ENCODE measurements at places on chromosomes 7 and 10.

DNA sequence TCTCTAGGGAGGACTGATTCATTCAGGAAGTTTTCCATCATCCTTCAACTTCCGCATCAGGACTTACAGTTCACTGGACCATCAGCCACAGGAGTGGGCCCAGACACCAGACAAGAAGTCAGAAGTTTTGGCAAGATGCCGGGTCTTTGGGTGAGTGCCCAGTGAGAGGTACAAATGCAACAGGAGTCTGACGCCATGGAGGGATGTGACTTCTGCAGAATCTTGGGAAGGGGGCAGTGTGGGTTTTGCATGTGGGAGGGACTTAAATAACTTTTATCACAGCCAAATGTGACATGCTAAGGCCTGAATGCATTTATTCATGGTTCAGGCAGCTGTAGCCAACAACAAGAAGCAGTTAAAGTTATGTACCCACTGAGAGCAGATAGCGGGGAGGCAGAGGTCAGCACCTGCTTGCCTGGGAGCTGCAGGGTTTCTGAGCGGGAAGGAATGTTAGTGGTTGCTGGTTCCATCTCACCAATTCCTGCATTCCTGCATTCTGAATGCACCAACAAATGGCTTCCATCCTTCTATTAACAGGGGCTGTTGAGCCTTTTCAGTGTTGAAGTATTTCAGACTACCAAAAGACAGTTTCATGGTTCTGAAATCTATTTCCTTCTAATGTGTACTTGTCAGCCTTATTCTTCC lies 375.2 kb downstream of the PAXIP1 start:
- DNase-seq, result no peak

DNA sequence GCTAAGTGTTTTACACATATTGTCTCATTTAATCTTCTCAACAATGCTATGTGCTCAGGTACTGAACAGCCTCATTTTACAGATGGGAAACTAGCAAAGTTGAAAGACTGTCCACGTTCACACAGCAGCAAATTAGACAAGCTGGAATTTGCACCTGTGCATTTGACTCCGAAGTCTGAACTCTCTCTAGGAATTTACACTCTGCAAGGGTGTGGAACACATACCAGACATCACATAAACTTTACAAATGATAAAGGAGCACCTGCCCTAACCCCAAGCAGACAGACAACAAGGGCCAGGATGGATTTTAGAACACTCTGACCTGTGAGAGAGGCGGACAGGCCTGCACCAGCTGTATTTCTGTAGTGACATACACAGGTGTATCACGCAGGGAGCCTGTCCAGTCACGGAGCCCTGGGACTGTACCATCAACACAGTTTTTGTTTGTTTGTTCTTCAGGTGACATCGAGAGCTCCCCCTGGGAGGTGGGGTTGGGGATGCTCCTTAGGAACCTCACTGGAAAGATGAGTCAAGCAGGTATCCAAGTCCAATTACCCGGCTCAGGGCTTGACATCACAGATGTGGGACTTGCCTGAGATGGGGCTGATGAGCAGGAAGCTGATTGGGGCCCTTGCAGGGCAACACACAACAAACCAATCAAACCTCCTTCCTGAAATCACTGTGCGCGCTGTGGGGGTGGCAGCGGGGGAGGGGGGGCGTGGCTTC lies 31.0 kb downstream of the MKI67 start:
- no peak for DNase-seq

DNA sequence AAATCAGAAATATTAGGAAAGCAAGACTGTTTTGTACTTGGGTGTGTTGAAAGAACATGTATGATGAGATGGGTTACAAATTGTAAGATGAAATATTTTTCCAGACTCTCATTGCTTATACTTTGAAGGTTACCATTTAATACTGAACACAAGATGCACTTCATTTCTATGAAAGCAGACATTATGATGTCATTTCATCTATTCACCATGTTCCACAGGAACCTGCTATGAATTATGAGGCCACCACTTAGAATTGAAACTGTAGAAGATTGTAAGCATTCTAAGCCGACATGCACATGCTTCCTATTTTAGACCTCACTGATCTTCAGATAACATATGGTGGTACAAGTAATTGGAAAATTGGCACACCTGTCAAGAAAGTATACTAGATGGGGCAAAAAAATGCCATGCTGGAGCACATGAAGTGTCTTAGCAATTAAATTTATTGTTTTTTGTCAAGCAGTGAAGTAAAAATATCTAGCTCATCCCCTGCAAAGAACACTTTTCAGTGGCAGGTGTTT lies 195.0 kb downstream of the PHF14 start:
- no peak for DNase-seq

DNA sequence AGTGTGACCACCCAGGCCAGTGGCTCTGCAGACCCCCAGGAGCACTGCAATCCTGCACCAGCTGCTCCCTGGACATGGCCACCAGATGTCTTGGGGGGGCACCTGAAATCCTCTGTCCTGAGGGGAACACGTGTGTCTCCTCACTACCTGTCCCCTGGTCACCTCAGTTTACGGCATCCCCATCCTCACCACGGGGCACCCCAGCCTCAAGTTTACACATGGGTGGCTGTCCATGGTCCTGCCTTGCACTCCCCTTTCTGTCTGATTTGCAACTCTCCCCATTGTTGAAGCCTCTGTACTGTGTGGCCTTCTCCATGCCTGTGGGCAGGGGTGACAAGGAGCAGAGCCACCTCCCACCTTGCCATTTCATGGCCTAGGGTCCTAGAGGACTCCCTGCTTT lies 67.2 kb downstream of the RAMP3 start:
- DNase-seq, result no peak

DNA sequence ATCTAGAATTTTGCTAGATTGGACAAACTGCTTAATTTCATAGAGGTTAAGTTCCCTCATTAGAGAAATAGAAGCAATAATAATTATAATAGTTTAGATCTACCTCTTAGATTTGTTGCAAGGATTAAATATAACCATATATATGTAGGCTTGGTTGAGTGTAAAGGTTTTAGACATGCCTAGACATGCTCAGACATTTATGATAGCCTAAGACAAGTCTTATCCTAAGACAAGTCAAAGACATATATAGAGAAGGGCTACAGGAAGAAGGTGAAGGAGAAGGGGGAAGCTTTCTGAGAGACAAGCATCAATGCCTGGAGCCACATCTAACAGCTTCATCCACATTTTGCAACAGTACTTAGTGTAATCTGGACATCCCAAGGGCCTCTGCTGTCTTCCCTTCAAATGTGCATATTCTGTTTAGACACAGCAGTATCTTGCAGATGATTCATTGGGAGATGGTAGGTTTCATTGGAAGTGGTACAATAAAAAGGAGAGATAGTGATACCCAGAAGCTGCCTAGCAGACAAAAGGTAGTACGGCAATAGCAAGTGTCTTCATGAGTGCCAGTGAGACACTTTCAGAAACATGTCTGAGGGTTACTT lies 146.5 kb downstream of the HGF start:
- no peak for DNase-seq

DNA sequence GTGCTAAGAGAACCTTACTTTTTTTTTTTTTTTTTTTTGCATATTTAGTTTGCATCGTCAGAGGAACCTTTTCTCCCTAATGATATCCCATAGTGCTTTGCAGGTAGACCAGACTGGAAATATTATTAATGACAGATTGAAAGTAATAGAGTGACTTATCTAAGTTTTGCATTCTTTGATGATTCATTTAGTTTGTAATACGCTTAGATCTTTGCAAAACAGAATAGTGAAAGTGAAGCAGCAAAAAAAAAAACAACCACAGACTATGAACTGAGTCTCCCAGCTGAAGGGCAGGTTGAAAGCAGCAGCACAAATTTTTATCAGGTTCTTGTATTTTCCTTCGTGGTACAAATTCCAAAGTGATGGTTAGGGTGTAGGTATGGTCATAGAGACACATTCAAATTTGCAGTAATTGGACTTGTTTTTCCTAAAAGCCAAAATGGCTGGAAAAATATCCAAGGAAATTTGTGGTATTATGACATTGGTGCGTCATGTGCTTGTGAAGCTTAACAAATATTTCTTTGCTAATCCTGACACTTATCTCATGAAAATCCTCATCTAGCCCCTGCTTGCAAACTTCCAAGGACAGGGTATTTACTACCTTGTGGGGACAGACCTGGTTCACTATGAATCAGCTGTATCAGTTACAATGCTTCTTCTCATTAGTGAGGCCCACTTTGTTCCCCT lies 81.8 kb upstream of the CREB5 start:
- DNase-seq, result no peak

- no peak for DNase-seq
These were observed 268.1 kb downstream of the PRKG1 start for GRCh38 chr10:51342381-51342780.

DNA sequence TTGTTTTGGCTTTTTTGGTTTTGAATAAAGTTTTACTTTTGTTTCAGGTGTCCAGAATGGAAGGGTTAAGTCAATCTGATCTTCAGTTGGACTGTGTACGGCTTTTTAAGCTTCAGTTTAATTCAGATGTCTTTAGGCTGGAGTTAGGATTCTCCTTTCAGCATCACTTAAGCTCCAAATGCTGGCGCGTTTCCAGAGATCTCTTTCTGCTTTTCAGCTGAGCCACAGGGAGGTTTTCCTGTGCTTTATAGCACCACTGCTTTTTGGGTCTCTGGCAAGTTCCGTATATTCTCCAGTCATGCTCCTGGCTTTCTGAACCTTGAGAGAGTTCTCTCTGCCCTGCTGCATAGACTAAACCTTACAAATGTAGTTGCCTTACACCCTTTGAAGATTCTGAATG lies 60.0 kb downstream of the VTI1A start:
- DNase-seq, result no peak

GRCh38 chr7:129188372-129188891 lies at the start of gene SMO:
TSS of gene SMO (plus strand) at chr7:129188633. CDS start at chr7:129189152, 519 bp downstream.
- no peak for DNase-seq

DNA sequence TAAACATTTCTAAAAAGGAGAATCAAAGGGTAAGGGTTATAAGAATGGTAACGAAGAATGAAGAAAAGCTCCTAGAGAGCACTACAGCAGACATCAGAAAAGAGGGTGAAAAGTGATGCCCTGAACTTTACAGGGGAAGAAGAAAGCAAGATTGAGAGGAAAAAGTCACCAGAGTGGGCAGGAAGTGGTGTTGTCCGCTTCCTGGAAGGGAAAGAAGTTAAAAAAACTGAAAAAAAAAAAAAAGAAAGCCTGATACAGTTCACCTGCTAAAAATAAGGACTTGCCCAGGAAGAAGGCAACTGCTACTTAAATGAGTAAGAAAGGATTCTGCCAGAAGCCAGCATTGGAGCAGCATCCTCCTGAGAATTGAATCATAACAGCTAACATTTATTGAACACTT lies 330.1 kb upstream of the PHF14 start:
- DNase-seq, result no peak

DNA sequence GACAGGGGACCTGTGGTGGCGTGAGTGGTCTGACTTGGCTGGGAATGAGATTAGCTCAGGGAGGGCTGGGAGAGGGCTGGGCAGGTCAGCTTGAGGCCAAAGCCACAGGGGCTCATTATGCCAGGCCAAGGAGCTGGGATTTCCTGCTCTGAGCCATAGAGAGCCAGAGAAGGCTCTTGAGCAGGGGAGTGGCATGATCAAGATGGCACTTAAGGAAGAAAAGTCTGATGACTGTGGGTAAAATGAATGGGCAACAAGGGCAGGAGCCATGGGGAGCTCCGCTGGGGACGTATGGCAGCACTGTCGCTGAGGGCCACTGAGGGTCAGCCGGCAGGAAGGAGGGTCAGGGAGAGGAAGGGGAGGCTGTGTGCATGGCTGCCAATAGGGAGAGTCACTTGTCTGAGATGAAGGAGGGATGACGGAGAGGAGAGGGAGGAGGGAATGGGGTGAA lies 5.8 kb downstream of the ANTXRL start:
- DNase-seq, result no peak

GRCh38 chr7:41501466-41501865 lies 201.4 kb downstream of the INHBA start:
- DNase-seq, result no peak

GRCh38 chr10:103764296-103765088 lies 90.9 kb downstream of the SH3PXD2A start:
- DNase-seq, result no peak

DNA sequence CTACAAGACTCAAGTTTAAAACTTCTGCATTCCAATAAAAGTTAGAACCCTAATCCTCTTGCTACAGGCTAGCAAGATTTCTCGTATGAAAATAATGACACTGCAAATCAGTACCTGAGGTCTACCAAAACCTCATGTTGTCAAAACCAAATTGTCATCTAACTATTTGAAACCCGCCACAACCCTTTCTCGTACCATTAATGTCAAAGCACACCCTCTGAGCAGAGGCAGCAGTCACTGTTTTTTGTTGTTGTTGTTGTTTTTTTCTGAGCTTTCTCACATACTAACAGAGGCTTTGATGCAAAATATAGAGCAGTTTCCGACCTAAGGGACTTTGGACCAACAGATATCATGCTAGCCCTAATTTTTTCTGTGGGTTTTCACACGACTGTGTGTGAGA lies 563.9 kb upstream of the C7orf33 start:
- no peak for DNase-seq

DNA sequence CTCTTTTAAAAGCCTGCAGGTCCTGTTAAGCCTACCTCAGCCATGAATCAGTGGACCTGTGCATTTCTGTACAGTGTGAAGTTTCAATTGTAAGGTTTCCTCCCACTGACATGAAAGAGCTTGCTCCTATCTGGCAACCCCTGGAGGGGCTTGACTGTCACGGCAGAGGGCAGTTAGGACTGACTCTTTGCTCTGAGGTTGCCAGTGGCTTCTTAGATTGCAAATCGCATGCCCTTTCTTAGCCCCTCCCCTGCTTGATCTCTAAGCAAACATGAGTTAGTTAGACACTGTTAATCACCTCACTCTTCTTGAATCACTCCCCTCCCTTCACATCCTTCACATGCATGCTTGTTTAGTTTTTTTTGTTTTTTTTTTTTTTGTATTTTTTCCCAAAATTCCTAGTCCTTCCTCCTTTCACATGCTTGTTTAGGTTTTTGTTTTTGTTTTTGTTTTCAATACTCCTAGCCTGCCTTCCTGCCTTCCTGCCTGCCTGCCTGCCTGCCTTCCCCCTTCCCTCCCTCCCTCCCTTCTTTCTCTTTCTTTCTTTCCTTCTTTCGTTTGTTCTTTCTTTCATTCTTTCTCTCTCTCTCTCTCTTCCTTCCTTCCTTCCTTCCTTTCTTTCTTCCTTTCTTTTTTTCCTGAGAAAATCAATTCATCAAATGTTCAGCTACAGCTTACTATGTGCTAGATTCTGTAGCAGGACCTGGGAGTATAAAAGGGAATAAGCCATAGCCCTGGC lies 6.0 kb upstream of the HIPK2 start:
- no peak for DNase-seq

- DNase-seq, result no peak
These were observed 145.7 kb downstream of the RNF216 start for GRCh38 chr7:5635461-5636445.

DNA sequence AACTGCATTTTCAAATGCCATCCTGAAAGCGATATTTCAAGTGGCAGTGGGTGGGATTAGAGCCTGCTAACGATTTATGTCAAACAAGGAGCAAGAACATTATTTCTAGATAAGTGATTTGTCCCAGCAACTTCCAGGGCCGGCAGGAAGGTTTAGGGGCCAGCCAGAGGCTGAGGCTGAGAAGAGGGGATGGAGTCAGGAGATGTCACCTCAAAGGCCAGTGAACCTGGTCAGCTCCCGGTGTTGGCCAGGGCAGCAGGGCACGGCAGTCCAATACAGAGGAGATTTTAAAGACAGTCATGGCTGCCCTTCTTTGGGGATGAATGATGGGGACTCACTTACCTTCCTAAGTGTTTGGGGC lies 105.7 kb upstream of the PPIF start:
- DNase-seq, result no peak

Data from AML-193 (cell line).